Spleen (tissue), 13 donors: ENCODE measurements at places on chromosomes 5 and 9.

GRCh38 chr5:14373685-14374084 is 207.9 kb upstream of the OTULINL start:
- no peaks in the 10 kb centered on the region for H3K27me3 ChIP-seq
- H3K27ac ChIP-seq = no peak overlapping the region
- peaks cover 2% of the 10 kb centered on the region for H3K36me3 ChIP-seq
- H3K4me3 ChIP-seq = no peak overlapping the region

DNA sequence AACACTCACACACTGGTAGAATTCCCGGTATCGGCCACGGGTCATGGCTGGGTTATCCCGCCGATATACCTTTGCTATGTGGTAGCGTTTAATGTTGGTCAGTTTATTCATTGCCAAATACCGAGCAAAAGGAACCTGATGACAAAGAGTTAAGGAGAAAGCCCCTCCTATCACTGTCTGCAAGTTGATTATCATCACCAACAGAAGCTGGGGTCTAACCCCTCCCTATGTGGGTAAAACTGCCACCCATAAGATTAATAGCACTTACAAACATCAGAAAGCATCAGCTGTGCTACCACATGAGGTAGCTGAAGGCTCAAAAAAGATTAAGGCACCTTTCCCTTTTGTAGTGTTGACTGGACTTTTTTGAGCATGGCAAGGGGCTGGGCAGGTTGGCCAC is 5.6 kb upstream of the DND1 start:
- H3K4me1 ChIP-seq = no peaks in the 10 kb centered on the region
- peaks cover 70% of the 10 kb centered on the region for H3K36me3 ChIP-seq
- no peak overlapping the region for H3K4me3 ChIP-seq
- DNase-seq = no peak

GRCh38 chr5:137572042-137572695 is 73.0 kb upstream of the SPOCK1 start:
- no peaks in the 10 kb centered on the region for H3K36me3 ChIP-seq
- no peak overlapping the region for H3K27ac ChIP-seq
- H3K4me3 ChIP-seq = no peak overlapping the region
- no peaks in the 10 kb centered on the region for H3K27me3 ChIP-seq
- no peak for DNase-seq
- peaks cover 9% of the 10 kb centered on the region for H3K4me1 ChIP-seq

GRCh38 chr5:31317665-31318064 is 124.2 kb downstream of the CDH6 start:
- H3K27me3 ChIP-seq = no peaks in the 10 kb centered on the region
- no peak overlapping the region for H3K27ac ChIP-seq
- H3K4me3 ChIP-seq = no peak overlapping the region
- H3K36me3 ChIP-seq = no peaks in the 10 kb centered on the region
- no peak for DNase-seq
- no peaks in the 10 kb centered on the region for H3K4me1 ChIP-seq

GRCh38 chr5:505951-506525 is 18.2 kb downstream of the SLC9A3 start:
- no peaks in the 10 kb centered on the region for H3K36me3 ChIP-seq
- H3K4me3 ChIP-seq = no peak overlapping the region
- DNase-seq = no peak
- peaks cover 3% of the 10 kb centered on the region for H3K27me3 ChIP-seq

DNA sequence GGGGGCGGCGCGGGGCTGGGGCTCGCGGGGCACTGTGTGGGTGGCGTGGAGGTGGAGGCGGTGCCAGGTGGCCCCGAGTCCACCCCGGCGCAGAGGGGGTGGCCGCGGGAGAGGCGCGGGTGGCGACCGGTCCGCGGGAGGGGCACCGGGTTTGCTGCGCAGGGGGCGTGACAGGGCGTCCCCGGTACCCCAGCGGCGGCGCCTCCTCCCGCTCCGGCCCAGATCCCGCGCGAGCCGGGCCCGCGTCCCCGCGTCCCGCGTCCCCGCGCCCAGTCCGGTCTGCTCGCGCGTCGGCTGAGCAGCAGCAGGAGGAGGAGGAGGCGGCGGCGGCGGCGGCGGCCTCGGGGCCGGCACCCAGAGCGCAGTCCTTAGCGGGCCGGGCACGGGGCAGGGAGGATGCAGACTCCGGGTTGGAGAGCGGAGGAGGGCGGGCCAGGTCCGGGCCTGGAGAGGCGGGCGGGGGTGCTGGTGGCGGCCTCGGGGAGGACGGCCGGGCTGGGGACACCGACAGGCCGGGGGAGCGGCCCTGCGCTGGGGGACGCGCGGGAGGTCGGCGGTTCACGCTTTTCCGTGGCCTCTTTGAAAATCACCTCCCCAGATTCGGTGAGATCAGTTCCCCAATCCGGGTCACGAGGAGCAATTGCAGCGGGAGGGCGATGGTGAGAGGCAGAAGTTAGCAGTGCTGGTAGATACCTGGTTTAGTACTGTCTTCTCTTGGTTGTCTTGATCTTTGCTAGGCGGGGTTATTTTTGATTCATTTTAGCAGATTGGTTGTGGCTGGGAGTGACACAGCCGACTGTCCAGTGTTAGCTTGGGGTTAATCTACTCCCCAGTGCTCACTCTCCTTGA is 1.7 kb downstream of the TRIO start:
- peak overlapping the region; percentile 97 for H3K4me3 ChIP-seq
- peak overlapping the region; percentile 97 for H3K27ac ChIP-seq
- H3K4me1 ChIP-seq = peaks cover 53% of the 10 kb centered on the region
- H3K27me3 ChIP-seq = peaks cover 9% of the 10 kb centered on the region

DNA sequence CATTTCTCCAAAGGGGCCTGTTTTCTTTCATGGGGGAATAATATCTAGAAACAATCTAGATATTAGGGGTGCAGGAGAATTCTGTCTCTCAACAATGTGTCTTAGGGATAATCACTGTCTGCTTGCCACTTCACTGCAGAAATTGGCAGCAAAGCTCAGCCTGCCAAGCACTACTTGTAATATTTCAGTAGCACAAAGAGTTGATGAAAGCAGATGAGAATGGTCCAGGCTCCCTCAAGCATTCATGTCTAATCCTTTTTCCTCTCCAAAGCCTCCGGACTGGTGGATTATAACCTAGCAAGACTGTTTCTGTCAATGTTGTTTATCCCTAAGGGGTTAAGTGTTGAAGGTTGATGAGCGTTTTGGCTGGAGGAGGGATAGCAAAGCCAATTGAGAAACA is 13.3 kb upstream of the MPDZ start:
- DNase-seq = no peak
- no peak overlapping the region for H3K4me3 ChIP-seq
- no peak overlapping the region for H3K27ac ChIP-seq

GRCh38 chr5:42781584-42781983 is 25.0 kb downstream of the CCDC152 start:
- H3K4me3 ChIP-seq = no peak overlapping the region
- H3K27ac ChIP-seq = no peak overlapping the region
- no peaks in the 10 kb centered on the region for H3K27me3 ChIP-seq
- no peak for DNase-seq
- no peaks in the 10 kb centered on the region for H3K36me3 ChIP-seq

GRCh38 chr5:156094001-156094400 is 233.0 kb upstream of the SGCD start:
- no peaks in the 10 kb centered on the region for H3K36me3 ChIP-seq
- H3K4me3 ChIP-seq = no peak overlapping the region
- H3K27ac ChIP-seq = no peak overlapping the region
- H3K27me3 ChIP-seq = no peaks in the 10 kb centered on the region
- no peaks in the 10 kb centered on the region for H3K4me1 ChIP-seq
- no peak for DNase-seq

DNA sequence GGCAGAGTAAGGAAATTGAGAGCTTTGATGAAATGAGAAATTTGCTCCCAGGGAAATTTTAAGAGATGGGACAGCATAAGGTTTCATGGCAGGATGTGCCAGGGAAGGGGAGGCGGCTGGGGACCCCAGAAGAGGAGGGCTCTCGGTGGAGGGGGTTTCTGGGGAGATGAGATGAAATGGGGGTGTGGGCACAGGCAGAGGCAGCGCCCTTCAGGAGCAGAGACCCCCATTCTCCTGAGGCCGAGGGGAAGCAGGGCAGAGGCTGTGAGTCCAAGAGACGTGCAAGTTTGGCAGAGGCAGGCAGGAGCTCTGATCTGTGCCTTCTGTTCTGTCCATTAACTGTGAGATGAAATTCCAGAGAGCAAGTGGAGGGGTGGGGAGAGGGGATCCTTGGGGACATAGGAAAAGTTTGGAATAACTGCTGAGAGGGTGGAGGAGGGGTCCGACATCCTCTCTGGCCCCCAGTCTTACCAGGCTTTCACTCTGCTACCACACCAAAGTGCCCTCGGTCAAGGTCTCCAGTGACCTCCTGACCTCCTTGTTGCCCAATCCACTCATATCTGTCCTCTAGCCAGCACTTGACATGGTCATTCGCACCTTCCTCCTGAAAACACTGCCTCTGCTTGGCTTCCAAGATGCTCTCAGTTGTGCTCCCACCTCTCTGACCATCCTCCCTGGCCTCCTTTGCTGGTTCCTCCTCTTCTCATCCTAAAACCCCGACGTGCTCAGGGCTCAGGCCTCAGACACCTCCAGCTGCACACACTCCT is 108.1 kb upstream of the MVB12B start:
- H3K27me3 ChIP-seq = no peaks in the 10 kb centered on the region
- no peaks in the 10 kb centered on the region for H3K4me1 ChIP-seq
- no peak overlapping the region for H3K27ac ChIP-seq

GRCh38 chr5:59588922-59589321 is 304.6 kb downstream of the PDE4D start:
- no peak for DNase-seq
- H3K27me3 ChIP-seq = no peaks in the 10 kb centered on the region
- H3K4me3 ChIP-seq = no peak overlapping the region

GRCh38 chr9:23322392-23322791 is 503.6 kb downstream of the ELAVL2 start:
- no peaks in the 10 kb centered on the region for H3K27me3 ChIP-seq
- H3K27ac ChIP-seq = no peak overlapping the region
- no peak for DNase-seq
- H3K36me3 ChIP-seq = no peaks in the 10 kb centered on the region
- H3K4me1 ChIP-seq = no peaks in the 10 kb centered on the region

- no peak overlapping the region for H3K4me3 ChIP-seq
- H3K27ac ChIP-seq = no peak overlapping the region
- no peak for DNase-seq
- no peaks in the 10 kb centered on the region for H3K27me3 ChIP-seq
Measured at GRCh38 chr5:115657125-115657880, 31.5 kb upstream of the TMED7 start.

- DNase-seq = no peak
- H3K4me3 ChIP-seq = no peak overlapping the region
- H3K27ac ChIP-seq = no peak overlapping the region
- no peaks in the 10 kb centered on the region for H3K36me3 ChIP-seq
- no peaks in the 10 kb centered on the region for H3K4me1 ChIP-seq
Measured at GRCh38 chr5:57754616-57755015, 272.0 kb upstream of the ACTBL2 start.

DNA sequence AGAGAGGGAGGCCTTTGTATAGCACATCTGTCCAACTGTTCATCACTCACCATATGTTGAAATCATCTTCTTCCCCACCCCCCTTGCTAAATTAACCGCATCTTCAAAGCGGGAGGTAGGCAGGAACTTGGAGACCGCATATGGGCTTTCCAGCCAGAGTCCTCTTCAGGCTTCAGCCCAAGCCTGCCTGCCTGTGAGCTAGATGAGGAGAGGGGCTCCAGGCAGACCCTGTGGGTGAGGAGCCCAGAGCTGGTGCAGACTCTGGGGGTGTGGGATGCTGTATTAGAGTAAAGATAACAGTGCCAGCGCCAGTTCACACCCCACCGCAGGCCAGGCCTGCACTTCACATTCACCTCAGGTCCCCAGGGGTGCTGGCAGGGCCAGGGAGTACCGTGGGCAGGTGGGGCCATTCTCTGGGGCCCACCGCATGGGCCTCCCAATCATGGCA is 16.2 kb downstream of the PRRC2B start:
- peak overlapping the region; percentile 49 for H3K27ac ChIP-seq
- no peaks in the 10 kb centered on the region for H3K27me3 ChIP-seq
- no peak for DNase-seq
- peaks cover 100% of the 10 kb centered on the region for H3K4me1 ChIP-seq
- no peak overlapping the region for H3K4me3 ChIP-seq

GRCh38 chr9:92066168-92066567 is 49.0 kb downstream of the SPTLC1 start:
- no peak overlapping the region for H3K4me3 ChIP-seq
- peaks cover 60% of the 10 kb centered on the region for H3K36me3 ChIP-seq
- H3K27me3 ChIP-seq = no peaks in the 10 kb centered on the region
- DNase-seq = no peak
- no peak overlapping the region for H3K27ac ChIP-seq
- no peaks in the 10 kb centered on the region for H3K4me1 ChIP-seq

DNA sequence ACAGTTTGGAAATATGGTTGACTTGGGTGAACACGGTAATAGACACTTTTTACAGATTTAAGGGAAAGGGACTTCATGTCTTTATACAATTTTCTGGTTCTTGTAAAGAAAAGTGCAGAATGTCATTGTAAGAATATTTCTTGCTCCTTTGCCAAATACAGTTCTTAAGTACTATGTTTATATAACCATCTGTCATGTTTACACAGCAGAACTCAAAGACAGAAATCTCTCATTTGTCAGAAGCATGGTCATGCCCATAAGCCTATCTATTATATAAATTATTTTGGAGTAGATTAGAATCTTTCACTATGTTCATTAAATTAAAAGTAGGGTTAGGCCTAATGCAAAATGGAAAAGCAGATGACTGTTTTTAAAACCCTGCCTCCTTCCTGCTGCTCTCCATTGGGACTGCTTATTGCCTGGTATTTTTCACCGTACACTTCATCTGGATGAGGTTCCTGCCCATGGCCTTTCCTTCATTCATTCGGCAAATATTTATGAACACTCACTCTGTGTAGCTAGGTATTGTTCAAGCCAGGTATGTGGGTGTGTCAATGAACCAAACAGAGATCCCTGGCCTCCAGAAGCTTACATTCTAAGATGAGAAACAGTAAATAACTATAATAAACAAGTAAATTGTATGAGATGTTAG is 558.1 kb downstream of the NR2F1-AS1 start:
- H3K4me3 ChIP-seq = no peak overlapping the region
- H3K36me3 ChIP-seq = no peaks in the 10 kb centered on the region
- H3K4me1 ChIP-seq = no peaks in the 10 kb centered on the region
- H3K27ac ChIP-seq = no peak overlapping the region

DNA sequence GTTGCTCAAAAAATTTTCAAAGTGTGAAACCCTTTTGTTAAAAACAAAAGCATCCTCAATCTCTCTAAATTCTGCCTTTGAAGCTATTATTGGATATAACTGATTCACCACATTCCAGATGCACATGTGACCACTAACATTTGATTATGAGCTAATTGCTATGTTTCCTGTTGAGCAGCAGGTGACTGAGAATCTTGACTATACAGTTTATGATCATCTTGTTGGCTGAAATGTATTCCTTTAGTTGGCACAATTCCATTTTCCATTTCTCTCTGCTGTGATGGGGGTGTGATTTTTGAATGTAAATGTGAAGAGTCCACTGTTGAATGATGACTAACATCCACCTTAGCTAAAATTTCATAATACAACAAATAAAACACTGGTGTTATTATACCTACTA is 10.7 kb downstream of the LYSMD3 start:
- H3K4me1 ChIP-seq = no peaks in the 10 kb centered on the region
- no peak overlapping the region for H3K27ac ChIP-seq
- peaks cover 64% of the 10 kb centered on the region for H3K36me3 ChIP-seq
- no peak overlapping the region for H3K4me3 ChIP-seq

- DNase-seq = no peak
- H3K4me1 ChIP-seq = no peaks in the 10 kb centered on the region
Measured at GRCh38 chr5:159359408-159359807, 29.1 kb upstream of the IL12B start.

- H3K27me3 ChIP-seq = peaks cover 13% of the 10 kb centered on the region
- H3K4me3 ChIP-seq = peak overlapping the region; percentile 53
- DNase-seq = no peak
- no peak overlapping the region for H3K27ac ChIP-seq
Measured at GRCh38 chr9:124776618-124776953, 347 bp upstream of the OLFML2A start.

- peaks cover 4% of the 10 kb centered on the region for H3K27me3 ChIP-seq
- no peak for DNase-seq
- no peak overlapping the region for H3K27ac ChIP-seq
- H3K4me3 ChIP-seq = no peak overlapping the region
Measured at GRCh38 chr9:121505903-121506735, 6.5 kb upstream of the GGTA1 start.
